Body of pancreas (tissue), 4 donors: ENCODE measurements at places on chromosomes 3 and 15. TPM values are rescaled to one million over a fixed set of nuclear protein-coding genes. Genes with fewer than 3 reads are reported as not detected.

The CNTN6 gene
- not detected for total RNA-seq

The SLC2A2 gene
- 2.9 TPM for total RNA-seq

The PPP1R14D gene
- total RNA-seq = not detected

The SERPINI1 gene
- total RNA-seq = 20.0 TPM

The DAZL gene
- not detected for total RNA-seq

The GP9 gene
- not detected for total RNA-seq

The USP3 gene
- total RNA-seq = 48.8 TPM

The MEX3B gene
- not detected for total RNA-seq

The CACNA2D2 gene
- total RNA-seq = 1.3 TPM

The MCF2L2 gene
- total RNA-seq = not detected

The SLITRK3 gene
- not detected for total RNA-seq

The SST gene
- total RNA-seq = 738 TPM

The SPESP1 gene
- total RNA-seq = not detected

The PLOD2 gene
- 16.8 TPM for total RNA-seq
